Stomach (tissue), 19 donors: ENCODE measurements at places on chromosomes 11 and 22. TPM values are rescaled to one million over a fixed set of nuclear protein-coding genes. Genes with fewer than 3 reads are reported as not detected.

Gene MOV10L1
- 0.46 TPM for polyA plus RNA-seq

Gene TH
- 0.13 TPM for polyA plus RNA-seq

Gene ACR
- 0.23 TPM for polyA plus RNA-seq

Gene UPK3A
- 0.10 TPM for polyA plus RNA-seq

Gene OR9G4
- polyA plus RNA-seq: not detected

Gene OSBP
- polyA plus RNA-seq: 15.1 TPM

Gene CARD18
- 0.23 TPM for polyA plus RNA-seq

Gene SLC22A25
- polyA plus RNA-seq: not detected

Gene OR8G1
- polyA plus RNA-seq: not detected

Gene USP2
- 7.8 TPM for polyA plus RNA-seq

Gene RCOR2
- 0.92 TPM for polyA plus RNA-seq

Gene RSF1
- 4.9 TPM for polyA plus RNA-seq

Gene OR2D2
- not detected for polyA plus RNA-seq

Gene FAT3
- polyA plus RNA-seq: 0.15 TPM

Gene MPZL3
- 7.2 TPM for polyA plus RNA-seq

Gene EIF4ENIF1
- 8.0 TPM for polyA plus RNA-seq

Gene ST13
- 83.8 TPM for polyA plus RNA-seq

Gene HEPHL1
- not detected for polyA plus RNA-seq

Gene SGSM1
- 0.68 TPM for polyA plus RNA-seq

Gene NRGN
- 5.5 TPM for polyA plus RNA-seq

Gene KRTAP5-8
- polyA plus RNA-seq: not detected

Gene C11orf52
- polyA plus RNA-seq: 35.0 TPM

Gene SMC1B
- polyA plus RNA-seq: not detected

Gene RFPL1
- not detected for polyA plus RNA-seq

Gene DLG2
- 1.6 TPM for polyA plus RNA-seq

Gene POTEH
- polyA plus RNA-seq: not detected

Gene OR8D1
- polyA plus RNA-seq: not detected

Gene SMIM35
- polyA plus RNA-seq: 0.03 TPM

Gene SERPIND1
- polyA plus RNA-seq: not detected

Gene FBLN1
- polyA plus RNA-seq: 97.3 TPM

Gene SPON1
- polyA plus RNA-seq: 14.2 TPM

Gene NPAS4
- polyA plus RNA-seq: 0.50 TPM

Gene TSKU
- polyA plus RNA-seq: 20.9 TPM

Gene KCTD17
- polyA plus RNA-seq: 12.1 TPM

Gene C11orf16
- not detected for polyA plus RNA-seq

Gene GPR83
- 0.05 TPM for polyA plus RNA-seq

Gene CRYBB2
- 0.92 TPM for polyA plus RNA-seq

Gene OR5M11
- not detected for polyA plus RNA-seq
